ENCODE measurements at places on chromosomes 7 and 10.
A peak's percentile ranks its signal among the peaks of the same experiment; 100 is the strongest.

- no peak for DNase-seq
These were observed 132.3 kb upstream of the ANK3 start for GRCh38 chr10:60521974-60522405.

DNA sequence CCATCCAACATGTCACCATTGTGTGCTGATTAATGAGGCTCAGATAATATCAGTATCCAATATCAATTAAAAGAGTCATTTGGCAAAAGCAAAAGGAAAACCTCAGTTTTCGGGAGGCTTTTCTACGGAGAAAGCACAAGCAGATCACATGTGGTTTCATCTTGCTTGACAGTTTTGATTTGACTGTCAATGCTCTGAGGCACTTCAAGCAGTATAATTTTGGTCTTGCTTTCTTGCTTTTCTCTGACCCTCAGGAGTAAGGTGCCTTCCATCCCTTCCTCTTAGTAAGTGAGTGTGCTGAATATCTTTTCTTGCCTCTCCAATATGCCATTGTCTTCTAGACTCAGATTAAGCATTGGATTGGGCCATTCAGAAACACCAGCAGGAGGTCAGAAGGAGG is 115.5 kb upstream of the CALCR start:
- DNase-seq: no peak

DNA sequence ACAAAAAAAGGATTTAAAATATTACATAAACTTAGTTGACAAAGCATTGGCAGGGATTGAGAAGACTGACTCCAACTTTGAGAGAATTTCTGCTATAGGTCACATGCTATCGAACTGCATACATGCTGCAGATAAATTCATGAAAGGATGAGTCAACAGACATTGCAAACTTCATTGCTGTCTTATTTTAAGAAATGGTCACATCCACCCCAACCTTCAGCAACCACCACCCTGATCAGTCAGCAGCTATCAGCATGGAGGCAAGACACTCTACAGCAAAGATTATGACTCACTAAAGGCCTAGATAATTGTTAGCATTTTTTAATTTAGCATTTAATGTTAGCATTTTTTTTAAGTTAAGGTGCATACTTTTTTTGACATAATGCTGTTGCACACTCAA is 73.6 kb downstream of the AGK start:
- no peak for DNase-seq

GRCh38 chr7:118033273-118033672 is 150.7 kb upstream of the LSM8 start:
- DNase-seq: no peak

DNA sequence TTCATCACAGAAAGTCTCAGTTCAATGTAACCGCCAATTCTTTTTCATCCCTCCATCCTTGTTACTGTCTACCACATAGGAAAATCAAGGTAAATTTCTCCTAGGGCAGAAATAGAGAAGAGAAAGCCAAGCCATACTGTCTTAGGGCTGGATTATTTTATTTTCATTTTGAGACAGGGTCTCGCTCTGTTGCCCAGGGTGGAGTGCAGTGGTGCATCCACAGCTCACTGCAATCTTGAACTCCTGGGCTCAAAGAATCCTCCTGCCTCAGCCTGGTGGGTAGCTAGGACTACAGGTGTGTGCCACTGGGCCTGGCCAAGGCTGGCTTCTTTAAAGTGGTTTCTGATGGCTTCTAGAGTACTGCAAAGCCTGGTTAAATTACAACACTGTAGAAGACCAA is 181.7 kb downstream of the SRPK2 start:
- DNase-seq: no peak

DNA sequence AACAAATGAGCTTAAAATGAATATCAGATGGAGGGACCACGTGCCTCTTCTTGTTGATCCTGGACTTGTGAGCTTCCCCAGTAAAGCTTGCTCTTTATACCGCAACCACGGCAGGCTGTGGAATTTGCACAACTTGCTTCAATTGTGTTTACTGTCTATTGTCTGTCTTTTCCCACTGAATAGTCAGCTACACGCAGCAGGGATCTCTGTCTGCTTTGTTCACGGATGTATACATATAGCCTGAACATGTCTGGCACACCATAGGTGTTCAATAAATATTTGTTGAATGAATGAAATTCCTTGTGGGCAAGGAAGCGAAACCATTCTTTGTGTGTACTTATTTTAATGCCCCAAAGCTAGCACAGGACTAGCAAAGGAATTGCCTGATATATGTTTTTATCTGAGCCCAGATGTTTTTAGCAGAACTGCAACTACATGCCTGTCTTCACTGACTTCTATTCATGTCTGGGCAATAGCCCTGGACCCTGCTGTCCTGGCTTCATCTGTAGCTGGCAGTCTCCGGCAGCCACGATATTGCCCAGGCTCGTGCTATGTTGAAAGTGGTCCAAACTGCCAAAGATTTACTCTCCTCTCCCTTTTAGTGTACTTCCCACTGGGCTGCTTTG is 29.9 kb upstream of the IFRD1 start:
- peak; percentile 23 for DNase-seq

GRCh38 chr7:157760004-157760730 is 423.4 kb downstream of the DNAJB6 start:
- peak; percentile 10 for DNase-seq

DNA sequence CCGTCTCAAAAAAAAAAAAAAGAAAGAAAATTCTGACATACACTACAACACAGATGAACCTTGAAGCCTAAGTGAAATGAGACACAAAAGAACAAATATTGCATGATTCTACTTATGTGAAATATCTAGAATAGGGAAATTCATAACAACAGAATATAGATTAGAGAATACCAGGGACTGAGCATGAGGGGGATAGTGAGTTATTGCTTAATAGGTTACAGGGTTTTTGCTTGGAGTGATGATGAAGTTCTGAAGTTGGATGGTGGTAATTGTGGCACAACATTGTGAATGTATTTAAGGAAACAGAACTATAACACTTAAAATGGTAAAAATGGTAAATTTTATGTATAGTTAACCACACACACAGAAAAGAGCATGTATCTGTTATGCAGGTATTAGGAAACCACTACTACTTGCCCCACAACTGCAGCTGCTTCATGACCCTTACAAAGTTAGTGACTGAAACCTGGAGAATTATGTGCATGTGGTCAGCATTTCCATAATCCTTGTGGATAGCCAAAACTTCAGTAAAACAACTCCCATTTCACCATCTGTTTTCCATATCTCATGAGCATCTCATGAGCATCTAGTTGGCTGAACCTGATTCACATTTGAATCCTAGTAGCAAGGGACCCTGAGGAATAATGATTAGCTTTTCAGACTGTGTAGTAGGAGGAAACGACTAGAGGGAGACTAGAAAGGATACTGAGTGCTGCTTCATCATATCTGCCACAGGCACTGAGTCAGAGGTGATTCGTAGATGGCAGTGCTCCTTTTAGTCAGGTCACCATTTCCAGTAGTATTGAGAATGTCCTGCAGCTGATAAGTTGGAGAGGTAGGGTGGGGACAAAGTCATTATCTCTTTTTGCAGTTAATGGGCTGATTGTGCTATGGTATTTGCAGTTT is 26.3 kb downstream of the SAMD8 start:
- DNase-seq: peak; percentile 79
